RPMI7951 (cell line): ENCODE measurements at places on chromosomes 5 and 9. TPM values are rescaled to one million over a fixed set of nuclear protein-coding genes. Genes with fewer than 3 reads are reported as not detected.

The OTP gene
- total RNA-seq: under 0.01 TPM in 1 of 2 replicates, not detected in the other

The C8G gene
- not detected in 2 replicates for total RNA-seq

The MLANA gene
- not detected in 2 replicates for total RNA-seq

The TAF11L5 gene
- not detected in 2 replicates for total RNA-seq

The ATG10 gene
- total RNA-seq: 11.2 and 12.1 TPM in 2 replicates

The ADAMTS16 gene
- 3.4 and 4.2 TPM in 2 replicates for total RNA-seq

The PCDHGB4 gene
- total RNA-seq: 12.0 and 12.7 TPM in 2 replicates

The SLC44A1 gene
- 49.6 and 50.3 TPM in 2 replicates for total RNA-seq

The NUTM2F gene
- total RNA-seq: not detected in 2 replicates

The PCDHGA10 gene
- 0.78 and 0.84 TPM in 2 replicates for total RNA-seq

The POU4F3 gene
- total RNA-seq: 0.20 TPM in 1 of 2 replicates, not detected in the other

The DPYSL3 gene
- 191 and 198 TPM in 2 replicates for total RNA-seq

The CDH18 gene
- 14.8 and 22.2 TPM in 2 replicates for total RNA-seq

The DMXL1 gene
- 12.5 and 21.5 TPM in 2 replicates for total RNA-seq

The NUTM2G gene
- total RNA-seq: not detected in 2 replicates

The PRRT1B gene
- total RNA-seq: not detected in 2 replicates

The JMY gene
- total RNA-seq: 3.4 and 3.6 TPM in 2 replicates

The WNT8A gene
- total RNA-seq: not detected in 2 replicates

The C1QTNF2 gene
- total RNA-seq: 3.5 and 4.8 TPM in 2 replicates

The SETD9 gene
- total RNA-seq: 18.2 and 33.3 TPM in 2 replicates

The CCDC183 gene
- not detected in 2 replicates for total RNA-seq

The ACOT12 gene
- not detected in 2 replicates for total RNA-seq

The TCF7 gene
- 9.1 and 12.3 TPM in 2 replicates for total RNA-seq
